ENCODE measurements at places on chromosomes 7 and 10.

GRCh38 chr7:117118579-117119180 lies 165.4 kb downstream of the ST7 start:
- no peak for DNase-seq

- peak; percentile 83 for DNase-seq
Observed at GRCh38 chr7:69837387-69838068, 239.3 kb downstream of the AUTS2 start.

GRCh38 chr10:62746951-62747729 lies 57.4 kb upstream of the ADO start:
- peak; percentile 54 for DNase-seq

GRCh38 chr10:131747791-131748190 lies 153.0 kb upstream of the PPP2R2D start:
- DNase-seq = no peak

DNA sequence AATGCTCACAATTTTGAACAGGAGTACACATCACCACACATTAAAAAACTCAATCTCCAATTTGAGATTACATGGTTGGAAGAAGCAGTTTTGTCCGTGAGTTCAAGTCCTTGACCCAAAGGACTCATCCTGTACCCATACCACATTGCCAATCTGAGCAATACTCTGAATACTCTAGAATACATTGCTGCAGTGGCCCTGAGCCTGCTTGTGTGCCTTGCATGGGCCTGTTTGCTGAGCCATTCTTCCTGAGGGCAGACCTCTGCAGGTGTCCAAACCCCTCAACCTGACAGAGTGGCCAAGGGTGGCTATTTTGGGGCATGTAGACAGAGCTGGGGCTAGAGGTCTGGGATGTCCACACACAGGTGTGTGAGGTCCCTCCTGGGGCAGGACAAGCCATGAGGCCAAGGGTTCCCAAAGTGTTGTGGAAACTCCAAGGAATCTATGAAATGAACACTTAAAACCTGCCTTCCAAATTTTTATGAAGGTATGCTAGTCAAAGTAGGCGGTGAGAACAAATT lies 15.5 kb downstream of the AGMO start:
- no peak for DNase-seq

GRCh38 chr10:10530313-10530712 lies 487.4 kb upstream of the CELF2 start:
- DNase-seq = no peak

DNA sequence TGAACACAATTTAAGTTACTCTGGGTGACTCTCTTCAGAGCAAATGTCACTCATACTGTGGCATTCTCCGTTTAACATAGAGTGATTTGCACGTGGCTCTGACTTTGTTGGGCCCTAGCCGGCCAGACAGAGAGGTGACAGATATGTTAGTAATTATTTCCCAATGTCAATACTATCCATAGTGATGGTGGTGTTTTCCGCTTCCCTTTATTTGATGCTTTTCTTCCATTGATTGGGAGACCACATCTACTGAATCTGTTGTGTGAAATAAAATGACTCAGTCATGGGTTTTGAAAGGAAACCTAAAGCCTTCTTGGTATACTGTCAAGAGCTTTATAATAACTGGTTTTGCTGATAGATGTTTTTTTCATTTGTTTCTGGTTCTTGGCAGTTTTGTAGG lies 7.4 kb downstream of the AVL9 start:
- no peak for DNase-seq

DNA sequence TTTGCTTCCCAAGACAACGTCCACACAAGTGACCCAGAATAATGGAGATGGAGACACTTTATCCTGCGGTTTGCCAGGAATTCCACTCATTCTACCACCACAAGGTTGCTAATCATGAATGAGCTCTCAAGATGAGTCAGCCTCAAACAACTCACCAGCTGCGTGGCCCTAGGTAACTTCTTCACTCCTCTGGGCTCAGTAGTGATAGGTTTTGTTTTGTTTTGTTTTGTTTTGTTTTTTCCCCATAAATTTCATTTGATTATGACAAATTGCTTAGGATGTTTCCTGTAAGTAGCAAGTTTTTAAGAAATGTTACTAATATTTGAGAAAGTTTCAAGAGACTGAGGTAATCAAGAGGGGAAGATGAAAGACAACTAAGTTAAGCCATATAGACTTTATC lies 286.8 kb downstream of the PARD3 start:
- DNase-seq = peak; percentile 93

GRCh38 chr10:77027576-77027975 lies 610.0 kb downstream of the KCNMA1 start:
- DNase-seq = no peak

DNA sequence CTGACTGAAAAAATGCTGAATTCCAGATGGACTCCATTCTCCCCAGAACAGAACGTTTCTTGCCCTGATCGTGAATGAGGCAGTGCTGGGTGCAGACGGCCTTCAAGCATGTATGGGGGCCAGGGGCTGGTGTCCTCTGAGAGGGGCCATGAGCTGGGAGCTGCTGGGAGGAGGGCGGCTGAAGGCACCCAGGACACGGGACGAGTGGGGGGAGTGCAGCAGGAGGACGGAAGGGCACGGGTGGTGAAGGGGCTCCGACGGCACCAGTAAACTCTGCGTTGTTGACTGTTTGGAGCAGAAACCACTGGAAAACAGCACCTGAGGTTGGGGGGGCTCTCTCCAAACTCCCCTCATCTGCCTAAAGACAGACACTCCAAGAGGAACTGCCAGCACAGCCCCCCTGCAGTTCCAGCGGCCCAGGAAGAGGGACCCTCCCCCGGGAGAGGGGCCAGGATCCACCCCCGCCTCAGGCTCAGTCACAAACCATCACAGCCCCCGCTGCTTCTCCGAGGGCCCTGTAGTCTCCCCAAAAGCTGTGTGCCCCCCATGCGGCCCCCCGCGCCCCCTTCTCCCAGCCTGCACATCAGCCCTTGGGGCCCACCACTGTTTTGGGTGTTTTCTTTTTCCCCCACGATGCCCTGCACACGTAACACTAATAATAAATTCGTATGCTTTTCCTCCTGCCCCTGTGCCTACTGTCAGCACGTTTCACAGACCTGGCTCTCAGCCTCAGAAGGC lies 55.5 kb downstream of the DPYSL4 start:
- DNase-seq = no peak

GRCh38 chr7:11026452-11027359 lies 53.0 kb downstream of the PHF14 start:
- peak; percentile 0 for DNase-seq

DNA sequence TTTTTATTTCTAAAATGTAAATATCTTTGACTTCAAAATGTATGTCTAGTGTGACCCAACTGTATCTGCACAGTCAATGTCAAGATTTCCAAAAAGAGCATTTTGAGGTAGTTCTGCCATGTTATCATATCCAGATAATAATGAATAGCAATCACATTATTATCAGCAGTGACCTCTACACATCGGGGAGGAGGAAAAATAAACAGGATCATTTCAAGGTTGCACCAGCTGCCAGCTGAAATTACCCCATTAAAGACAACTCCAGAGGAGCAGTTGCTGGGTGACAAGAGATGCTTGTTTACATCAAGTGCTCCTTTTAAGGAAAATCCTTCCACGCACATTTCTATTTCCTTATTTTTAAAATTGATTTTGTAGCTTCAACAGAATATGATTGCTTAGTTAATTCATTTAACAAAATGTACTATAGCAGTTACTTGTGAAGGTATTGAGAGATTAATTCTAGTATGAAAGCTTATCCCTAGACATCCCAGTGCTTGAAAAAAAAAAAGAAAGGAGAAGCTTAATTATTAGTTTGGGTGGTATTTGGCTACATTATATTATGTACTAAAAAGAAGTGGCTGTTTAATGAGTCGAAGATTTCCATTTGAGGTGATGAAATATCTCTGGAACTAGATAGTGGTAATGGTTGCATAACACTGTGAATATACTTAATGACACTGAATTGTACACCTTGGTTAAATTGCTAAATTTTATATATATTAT lies 19.3 kb upstream of the SLC35G1 start:
- no peak for DNase-seq

DNA sequence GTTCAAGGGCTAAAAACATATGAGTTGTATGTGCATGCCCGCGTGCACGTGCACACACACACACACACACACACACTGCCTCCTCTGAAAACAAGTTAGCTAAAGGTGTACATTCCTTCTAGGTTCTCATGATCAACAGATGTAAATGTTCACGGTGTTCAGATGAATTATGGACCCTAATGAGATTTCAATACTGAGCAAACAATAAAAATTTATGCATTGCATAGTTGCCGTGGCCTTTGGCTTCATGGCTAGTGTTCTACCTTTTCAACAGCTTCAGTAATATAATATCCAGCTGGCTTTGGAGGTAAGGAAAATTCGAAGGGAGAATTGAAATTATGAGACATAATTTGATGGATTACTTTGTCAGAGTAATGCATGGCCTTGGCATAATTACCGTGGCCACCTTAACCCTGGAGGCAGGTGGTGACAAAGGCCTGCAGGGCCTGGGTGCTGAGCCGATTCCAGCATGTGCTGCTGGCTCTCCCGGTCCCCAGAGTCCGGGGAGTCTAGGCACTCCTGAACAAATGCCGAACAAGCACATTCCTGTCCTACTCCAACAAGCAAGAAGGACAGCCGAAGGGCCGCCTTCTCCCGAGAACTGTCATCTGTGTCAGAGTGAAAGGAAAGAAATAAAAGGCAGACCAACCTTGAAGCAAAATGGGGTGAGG lies 166.6 kb upstream of the TCF7L2 start:
- peak; percentile 20 for DNase-seq

- no peak for DNase-seq
Observed at GRCh38 chr7:549891-550625, 30.4 kb upstream of the PDGFA start.

DNA sequence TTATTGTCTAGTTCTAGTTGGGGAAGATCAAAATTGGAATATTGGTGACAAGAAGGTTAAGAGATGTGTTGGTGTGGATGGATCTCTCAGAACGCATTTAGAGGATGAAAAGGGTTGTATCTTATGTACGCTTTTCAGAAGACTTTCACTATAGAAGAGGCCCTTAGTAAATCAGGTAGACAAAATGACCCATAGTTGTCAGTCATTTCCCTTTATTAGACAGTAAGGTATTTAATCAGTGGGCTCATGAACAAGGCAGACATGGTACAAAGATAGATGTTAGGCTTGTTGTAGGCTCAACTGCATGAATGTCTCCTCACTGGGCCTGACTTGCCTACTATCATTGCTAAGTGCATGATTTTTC lies 359.2 kb downstream of the PHF14 start:
- DNase-seq = no peak

DNA sequence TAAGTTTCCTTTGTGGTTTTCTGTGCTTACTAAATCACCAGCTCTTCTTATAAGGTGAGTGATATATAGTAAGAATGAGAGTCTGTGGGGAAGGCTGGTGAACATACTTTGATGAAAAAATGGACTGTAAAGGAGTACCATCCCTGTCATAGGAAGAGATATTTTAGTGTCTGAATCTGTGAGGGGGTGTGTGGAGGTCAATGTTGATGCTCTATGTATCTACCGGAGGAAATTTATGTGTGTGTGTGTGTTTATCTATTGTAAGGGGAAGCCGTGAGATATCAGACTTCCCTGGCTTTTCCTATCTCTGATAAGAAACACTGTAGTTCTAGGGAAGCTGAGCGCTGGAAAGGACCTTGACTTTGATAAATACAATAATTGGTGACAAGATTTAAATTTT lies 179.0 kb downstream of the PCDH15 start:
- no peak for DNase-seq

DNA sequence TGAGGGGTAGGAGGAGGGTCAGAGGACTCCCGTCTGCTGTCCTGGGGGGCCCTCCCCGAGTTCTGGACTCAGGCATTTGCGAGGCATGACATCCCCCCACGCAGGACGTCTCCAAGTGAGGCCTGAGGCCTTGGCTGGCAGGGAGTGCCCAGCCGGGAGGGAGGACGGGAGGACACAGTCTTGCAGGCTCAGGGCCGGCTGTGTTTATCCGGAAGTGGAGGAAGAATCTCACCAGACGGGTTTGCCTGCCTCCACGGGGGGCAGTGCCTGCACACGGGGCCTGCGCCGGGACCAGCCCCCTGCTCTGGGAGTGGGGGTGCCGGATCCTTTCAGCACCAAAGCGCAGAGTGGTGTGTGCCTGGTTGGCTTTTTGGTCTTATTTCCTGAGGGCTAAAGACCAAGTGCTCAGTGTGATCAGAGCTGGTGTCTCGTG lies 10.9 kb downstream of the PWWP2B start:
- peak; percentile 67 for DNase-seq
